ENCODE measurements at places on chromosomes 3 and 15.

GRCh38 chr15:96320107-96320506 is 10.4 kb upstream of the NR2F2 start:
- no peak for DNase-seq

- no peak for DNase-seq
Measured at GRCh38 chr3:159839561-159840379, 148.9 kb upstream of the IL12A start.

- no peak for DNase-seq
Measured at GRCh38 chr15:59688423-59688781, 718 bp downstream of the BNIP2 start.

DNA sequence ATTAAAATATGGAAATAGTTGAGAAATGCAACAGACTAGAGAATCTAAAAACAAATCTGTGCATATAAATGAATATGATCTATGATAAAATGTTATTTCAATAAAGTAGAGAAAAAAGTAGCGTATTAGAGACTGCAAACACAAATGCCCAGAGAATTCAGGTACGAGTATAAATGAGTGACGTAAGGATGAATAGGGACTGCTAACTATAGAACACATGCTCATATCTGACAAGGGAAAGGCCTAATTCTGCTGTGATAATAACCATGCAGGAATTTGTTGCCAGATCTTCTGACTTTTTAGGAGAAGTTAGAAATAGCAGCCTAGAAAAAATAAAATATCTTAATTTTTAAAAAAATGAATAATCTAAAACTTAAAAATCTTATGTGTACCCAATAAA is 73.1 kb downstream of the ESYT3 start:
- no peak for DNase-seq

- DNase-seq: no peak
Measured at GRCh38 chr3:23073724-23074305, 129.3 kb upstream of the UBE2E2 start.

- DNase-seq: no peak
Measured at GRCh38 chr3:56019490-56020146, 448.6 kb downstream of the ERC2 start.

GRCh38 chr15:40240619-40241221 is 1.9 kb downstream of the PAK6 start:
- DNase-seq: no peak

DNA sequence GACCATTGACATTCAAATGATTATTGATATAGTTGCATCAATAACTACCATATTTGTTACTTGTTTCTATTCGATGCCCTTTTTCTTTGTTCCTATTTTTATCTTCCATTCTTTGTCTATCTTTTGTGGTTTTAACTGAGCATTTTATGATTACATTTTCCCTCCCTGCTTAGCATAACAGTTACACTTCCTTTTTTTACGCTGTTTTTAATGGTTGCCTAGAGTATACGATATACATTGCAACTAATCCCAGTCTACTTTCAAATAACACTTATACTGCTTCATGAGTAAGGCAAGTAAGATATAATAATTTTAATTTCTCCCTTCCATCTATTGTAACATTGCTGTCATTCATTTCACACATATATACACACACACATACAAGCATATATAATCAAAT is 26.3 kb downstream of the COL6A6 start:
- no peak for DNase-seq

- no peak for DNase-seq
Measured at GRCh38 chr3:150917951-150918350, 12.7 kb upstream of the MINDY4B start.

DNA sequence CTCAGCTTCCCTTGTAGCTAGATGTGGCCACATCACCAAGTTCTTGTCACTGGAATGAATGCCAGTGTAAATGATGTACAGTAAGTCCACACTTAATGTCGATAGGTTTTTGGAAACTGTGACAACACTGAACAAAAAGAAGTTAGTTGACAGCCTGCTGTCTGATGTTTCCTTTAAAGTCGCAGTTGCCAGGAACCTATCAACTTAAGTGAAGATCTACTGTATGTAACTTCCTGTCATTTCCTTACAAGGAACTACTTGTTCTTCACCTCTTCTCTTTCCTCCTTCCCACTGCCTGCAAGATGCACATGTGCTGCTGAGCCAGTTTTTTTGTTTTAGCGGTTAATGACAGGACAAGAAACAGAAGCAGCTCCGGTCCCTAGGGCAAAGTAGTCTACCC is 44.6 kb downstream of the HDGFL3 start:
- DNase-seq: peak; percentile 74

GRCh38 chr15:22963641-22964040 is 16.5 kb downstream of the CYFIP1 start:
- no peak for DNase-seq

GRCh38 chr3:10651506-10651905 is 146.1 kb upstream of the ATP2B2 start:
- DNase-seq: no peak

- no peak for DNase-seq
Measured at GRCh38 chr3:196600359-196600758, 31.9 kb downstream of the FBXO45 start.

DNA sequence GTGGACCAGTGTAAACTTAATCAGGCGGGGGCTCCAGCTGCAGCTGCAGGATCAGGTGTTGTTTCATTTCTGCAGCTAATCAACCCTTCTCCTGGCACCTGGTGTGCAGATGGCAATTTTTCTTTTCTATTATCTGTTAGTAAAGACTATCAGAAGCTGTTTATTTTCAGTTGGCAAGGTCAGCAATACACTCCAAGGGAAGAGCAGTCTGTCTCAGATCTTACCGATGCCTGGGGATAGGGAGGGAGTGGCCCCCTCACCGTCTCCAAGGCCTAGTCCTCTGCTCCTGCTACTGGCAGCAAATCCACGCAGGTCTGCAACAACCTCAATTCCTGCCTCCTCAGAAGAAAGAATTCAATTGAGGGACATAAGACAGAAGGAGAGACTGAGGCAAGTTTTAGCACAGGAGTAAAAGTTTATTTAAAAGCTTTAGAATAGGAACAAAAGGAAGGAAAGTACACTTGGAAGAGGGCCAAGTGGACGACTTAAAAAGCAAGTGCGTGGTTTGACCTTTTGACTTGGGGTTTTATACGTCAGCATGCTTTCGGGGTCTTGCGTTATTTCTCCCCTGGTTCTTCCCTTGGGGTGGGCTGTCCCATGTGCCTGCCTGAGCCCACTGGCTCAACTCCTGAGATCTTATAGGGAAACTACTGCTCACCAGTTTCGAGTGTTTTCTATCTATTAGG is 9.2 kb downstream of the CCRL2 start:
- DNase-seq: no peak

- DNase-seq: no peak
Measured at GRCh38 chr15:53811530-53811929, 52.1 kb upstream of the WDR72 start.

DNA sequence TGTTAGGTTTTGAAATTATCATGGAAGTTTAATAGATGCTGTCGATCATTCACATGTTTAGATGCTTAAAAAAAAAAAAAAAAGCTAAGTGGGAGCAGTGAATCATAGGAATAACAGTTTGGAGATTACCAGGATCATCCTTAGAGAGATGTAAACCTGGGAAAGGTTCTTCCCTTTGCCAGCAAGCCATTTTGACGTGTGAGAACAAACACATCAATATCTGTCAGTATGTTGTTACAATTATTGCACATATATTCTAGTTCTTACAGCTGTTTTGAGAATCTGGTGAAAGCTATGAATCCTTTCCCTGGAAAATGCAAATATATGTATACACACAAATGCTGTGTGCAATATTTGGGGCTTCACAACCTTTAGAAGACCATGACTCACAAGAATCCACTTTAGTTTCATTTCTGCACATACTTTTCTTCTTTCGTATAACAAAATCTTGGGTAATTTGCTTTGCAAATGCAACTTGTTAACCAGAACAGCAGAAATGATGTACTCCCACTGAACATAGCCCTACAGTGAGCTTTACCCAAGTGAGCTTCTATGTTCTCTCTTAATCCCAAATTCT is 12.0 kb downstream of the NFKBIZ start:
- peak; percentile 25 for DNase-seq

DNA sequence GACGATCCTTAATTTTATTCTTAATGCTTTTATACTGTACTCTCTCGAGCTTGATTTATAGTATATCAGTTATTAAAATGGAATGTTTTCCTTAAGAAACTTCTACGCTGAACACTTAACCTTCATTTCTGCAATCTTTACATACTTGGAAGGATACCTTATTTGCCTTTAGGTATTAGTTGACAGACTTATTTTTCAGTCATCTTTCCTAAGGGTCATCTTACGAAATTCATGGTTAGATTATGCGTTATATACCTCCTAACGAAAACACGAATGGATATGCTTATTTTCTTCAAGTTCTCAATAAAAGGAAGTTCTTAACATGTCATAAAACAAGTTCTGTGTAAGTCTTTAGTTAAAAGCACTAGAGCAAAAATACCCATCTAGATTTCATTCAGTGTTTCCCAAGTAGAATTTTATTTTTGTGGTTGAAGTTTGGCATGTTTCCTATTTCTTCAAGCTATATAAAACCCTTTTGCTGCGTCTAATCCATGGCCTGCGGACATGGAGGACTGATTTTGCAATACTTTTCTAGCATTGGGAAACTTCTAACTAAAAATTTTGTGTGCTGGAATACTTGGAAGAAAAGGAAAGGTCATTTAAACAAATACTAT is 231.3 kb downstream of the TP63 start:
- no peak for DNase-seq
